ENCODE measurements at places on chromosomes 11 and 22. TPM values are rescaled to one million over a fixed set of nuclear protein-coding genes. Genes with fewer than 3 reads are reported as not detected.

The DNAJB7 gene
- total RNA-seq: not detected

The CDC42EP2 gene
- total RNA-seq: 3.3 TPM

The DNHD1 gene
- total RNA-seq: 11.0 TPM

The RAC2 gene
- total RNA-seq: 3.8 TPM

The NELL1 gene
- 0.11 TPM for total RNA-seq

The OR5B21 gene
- not detected for total RNA-seq

The PKDREJ gene
- 0.04 TPM for total RNA-seq

The SLCO2B1 gene
- 1.1 TPM for total RNA-seq

The FZD4 gene
- total RNA-seq: 52.1 TPM

The KLHL22 gene
- 26.5 TPM for total RNA-seq

The PPP2R1B gene
- 75.1 TPM for total RNA-seq

The RAB1B gene
- 126 TPM for total RNA-seq

The KRTAP5-10 gene
- total RNA-seq: not detected

The C11orf87 gene
- total RNA-seq: not detected

The DYNC2H1 gene
- 21.1 TPM for total RNA-seq

The ZNF280B gene
- 9.4 TPM for total RNA-seq

The TSGA10IP gene
- 5.6 TPM for total RNA-seq

The TMEM218 gene
- total RNA-seq: 17.9 TPM

The NLRP14 gene
- 0.18 TPM for total RNA-seq

The MUC6 gene
- total RNA-seq: 0.20 TPM

The POLR3H gene
- total RNA-seq: 30.1 TPM

The AMOTL1 gene
- total RNA-seq: 60.0 TPM

The NXPE4 gene
- total RNA-seq: not detected

The ARAP1 gene
- 76.7 TPM for total RNA-seq

The SCGB2A2 gene
- total RNA-seq: not detected

All from endodermal cell (in vitro differentiated cells).